Activated effector memory CD4-positive, alpha-beta T cell treated with anti-CD3 and anti-CD28 coated beads, Interleukin-2, amount 50 U/mL, for 16 hours (primary cell): ENCODE measurements at places on chromosomes 7 and 10.

DNA sequence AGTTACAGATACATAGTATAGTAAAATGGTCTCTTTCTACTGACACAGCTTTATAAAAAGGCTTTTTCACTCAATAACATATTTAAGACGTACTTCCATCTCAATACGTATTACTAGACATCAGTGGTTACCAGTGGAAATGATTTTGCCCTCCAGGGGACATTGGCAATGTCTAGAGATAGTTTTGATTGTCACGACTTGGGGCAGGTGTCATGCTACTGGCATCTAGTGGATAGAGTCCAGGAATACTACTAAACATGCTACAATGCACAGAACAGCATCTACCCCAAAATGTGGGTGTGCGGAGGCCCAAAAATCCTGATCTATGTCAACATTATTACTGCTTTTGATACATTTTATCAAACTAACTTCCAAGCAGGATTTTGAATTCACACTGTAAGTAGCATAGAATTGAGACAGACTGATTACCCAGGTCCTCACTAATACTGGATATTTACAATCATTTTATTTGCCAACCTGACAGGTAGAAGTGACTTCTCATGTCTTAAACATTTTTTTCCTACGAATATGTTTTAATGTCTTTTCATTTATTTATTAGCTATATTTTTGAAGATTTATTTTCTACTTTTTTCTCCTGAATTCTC is 53.8 kb downstream of the HGF start:
- no peak for DNase-seq

DNA sequence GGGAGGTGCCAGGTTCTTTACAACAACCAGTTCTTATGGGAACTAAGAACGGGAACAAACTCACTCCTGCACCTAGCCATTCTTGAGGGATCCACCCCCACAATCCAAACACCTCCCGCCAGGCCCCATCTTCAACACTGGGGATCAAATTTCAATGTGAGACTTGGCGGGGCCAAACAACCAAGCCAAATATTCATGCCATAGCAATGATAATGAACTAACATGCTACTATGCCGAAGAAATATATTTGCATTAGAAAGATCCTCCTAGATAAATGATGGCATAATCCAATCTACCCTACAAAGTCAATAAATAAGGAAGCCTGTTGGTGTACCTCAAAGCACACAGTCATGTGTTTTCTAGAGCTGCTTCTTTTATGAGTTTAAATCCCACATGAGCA is 57.6 kb downstream of the CCDC71L start:
- no peak for DNase-seq

DNA sequence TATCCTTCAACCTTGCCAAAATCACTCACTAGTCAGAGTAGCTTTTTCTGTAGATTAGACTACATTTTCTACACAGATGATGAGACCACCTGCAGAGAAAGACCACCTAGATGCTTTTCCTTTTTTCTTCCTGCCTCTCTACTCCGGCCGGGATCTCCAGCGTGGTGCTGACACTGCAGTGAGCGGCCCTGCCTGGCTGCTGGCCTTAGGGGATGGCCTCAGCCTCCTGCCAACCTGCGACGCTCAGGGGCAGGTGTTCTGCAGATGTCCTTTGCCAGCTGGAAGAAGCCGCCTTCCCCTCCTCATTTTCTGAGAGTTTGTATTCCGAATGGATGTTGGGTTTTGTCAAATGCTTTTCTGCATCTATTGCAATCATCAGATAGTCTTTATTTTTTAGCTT is 43.5 kb upstream of the NKX6-2 start:
- DNase-seq: no peak

DNA sequence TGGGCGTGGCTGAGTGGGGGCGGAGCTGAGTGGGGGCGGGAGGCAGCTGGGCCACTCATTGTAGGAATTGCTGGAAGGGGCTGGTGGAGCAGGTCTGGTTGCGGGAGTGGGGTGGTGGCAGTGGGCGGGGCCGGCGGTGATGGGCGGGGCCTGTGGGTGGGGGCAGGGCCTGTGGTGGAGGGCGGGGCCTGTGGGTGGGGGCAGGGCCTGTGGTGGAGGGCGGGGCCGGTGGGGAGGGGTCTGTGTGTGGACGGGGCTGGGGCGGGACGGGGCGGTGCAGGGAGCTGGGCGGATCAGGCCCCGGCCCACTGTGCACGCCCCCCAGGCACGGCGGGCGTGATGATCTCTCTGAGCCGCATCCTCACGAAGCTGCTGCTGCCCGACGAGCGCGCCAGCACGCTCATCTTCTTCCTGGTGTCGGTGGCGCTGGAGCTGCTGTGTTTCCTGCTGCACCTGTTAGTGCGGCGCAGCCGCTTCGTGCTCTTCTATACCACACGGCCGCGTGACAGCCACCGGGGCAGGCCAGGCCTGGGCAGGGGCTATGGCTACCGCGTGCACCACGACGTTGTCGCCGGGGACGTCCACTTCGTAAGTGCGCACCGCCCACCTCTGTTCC is 14.0 kb downstream of the SLC29A4 start:
- DNase-seq: peak; percentile 89

- no peak for DNase-seq
These were observed 25.7 kb downstream of the MYOF start for GRCh38 chr10:93456480-93456879.

- no peak for DNase-seq
These were observed 178.1 kb downstream of the CALN1 start for GRCh38 chr7:72234086-72234485.

DNA sequence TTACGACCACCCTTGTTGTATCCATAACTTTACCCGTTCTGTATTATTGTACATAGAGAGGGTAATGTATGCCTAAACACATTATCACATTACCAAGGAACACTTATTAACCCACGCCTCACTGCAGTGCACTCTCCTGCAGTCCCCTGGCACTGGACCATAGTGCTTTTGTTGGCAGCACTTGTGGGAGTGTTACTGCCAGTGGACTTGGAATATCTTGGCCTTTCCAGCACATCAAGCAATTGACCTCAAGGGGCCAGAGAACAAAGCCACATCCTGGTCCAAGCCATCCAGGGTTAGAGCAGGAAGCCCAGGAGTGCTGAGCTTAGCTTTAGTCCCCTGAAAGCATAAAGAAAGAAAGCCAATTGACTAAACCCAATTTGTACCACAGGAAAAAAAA is 304.2 kb downstream of the PCDH15 start:
- no peak for DNase-seq

DNA sequence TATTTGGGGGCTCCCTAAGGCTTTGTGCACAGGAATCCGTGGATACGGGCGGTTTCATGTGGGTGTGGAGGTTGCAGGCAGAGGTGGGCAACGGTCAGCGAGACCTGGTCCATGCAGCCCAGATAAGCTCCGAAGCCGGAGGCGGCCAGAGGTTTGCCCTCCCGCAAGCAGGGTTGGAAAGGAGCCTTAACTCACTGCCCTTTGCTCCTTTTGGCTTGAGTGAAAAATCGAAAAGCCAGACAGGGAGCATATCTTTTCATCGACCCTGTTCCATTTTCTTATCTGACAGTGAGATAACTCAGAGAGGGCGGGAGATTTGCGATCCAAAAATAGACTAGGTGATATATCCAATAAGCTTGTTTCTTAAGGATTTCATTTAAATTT is 1.5 kb downstream of the GRM3 start:
- no peak for DNase-seq

- DNase-seq: no peak
These were observed 516.4 kb downstream of the PCDH15 start for GRCh38 chr10:54284526-54285193.

GRCh38 chr10:131162866-131163843 is 148.4 kb downstream of the TCERG1L start:
- DNase-seq: peak; percentile 38

- no peak for DNase-seq
These were observed 88.2 kb upstream of the AFAP1L2 start for GRCh38 chr10:114492351-114493037.

GRCh38 chr10:22667093-22667480 is 47.3 kb downstream of the PIP4K2A start:
- DNase-seq: no peak

DNA sequence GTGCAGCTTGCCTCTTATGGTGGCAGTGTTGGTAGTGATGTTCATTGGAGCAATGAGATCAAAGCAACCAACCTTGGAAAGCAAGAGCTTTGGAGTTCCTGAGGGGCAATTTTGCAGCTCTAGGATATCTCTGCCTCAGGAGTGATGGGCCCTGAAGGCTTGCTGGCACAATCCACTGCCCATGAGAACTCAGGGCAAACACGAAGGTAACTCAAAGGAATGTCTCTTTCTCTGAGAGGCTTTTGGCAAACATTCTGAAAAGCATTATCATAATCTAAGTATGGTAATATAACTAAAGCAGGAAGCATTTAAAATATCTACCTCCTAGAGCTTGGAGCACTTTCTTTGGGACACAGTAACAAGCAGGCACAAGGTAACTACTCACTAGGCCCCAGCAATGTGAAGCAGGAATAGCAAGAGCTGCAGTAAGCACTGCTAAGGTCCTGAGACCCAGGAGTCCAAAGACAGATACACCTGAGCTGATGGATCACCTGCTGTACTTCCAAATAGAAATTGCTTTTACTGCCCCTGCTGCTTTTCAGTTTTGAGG is 103.1 kb downstream of the NRF1 start:
- DNase-seq: no peak

DNA sequence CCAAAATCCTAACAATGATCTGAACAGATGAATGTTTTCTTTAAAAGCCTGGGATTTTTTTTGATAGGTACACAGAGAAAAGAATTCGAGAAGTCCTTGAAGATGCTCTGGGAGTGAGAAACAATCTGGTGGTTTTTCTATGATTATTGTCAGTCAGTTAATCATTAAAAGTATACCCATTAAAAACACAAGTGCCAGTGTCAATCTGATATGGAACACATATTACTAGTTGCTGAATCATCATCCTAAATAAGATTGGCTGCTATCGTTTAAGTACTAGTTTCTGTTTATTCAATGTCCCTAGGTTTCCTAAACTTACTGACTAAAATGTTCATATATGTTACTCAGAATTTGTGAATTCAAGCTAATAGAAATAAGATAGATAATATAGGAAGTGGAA is 16.1 kb downstream of the COL28A1 start:
- DNase-seq: no peak

DNA sequence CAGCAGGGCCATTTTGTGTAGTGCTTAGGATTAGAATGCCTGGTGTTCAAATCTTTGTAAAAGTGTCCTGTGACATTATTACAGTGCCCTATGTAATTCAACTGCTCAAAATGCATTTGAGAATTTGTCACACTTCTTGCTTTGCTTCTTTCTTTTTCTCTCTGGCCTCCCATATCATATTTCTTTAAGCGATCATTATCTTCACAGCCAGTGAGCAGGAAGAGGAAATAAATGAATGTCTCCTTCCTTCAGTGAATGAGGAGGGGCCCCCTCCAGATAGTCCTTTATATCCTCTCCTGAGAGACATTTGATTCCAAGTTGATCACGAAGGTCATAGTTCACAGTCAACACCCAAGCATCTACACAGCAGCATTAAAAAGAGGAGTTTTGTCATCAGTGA is 425.1 kb upstream of the NPVF start:
- DNase-seq: no peak

GRCh38 chr7:151590850-151591771 is 71.4 kb upstream of the RHEB start:
- no peak for DNase-seq
